NCI-H2081 treated with DMSO at 0.1 percent for 48 hours (cell line): ENCODE measurements at places on chromosomes 3 and 15.

DNA sequence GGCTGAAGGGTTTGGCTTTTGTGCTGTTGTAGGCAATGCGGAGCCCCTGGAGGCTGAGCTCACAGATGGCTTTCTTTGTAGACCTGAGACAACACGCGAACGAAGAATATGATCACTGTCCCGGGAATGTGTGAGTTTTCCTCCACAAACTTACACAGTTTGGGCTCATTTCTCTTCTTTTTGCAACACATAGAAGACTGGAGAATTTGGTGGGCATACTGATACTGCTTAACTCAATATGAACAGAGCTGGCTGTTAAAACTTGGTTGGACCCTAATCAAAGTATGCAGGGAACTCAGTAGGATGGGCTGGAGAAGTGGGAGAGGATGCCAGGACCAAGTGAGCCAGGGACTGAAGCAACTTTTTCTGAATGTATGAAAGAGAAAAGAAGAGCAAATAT lies 12.2 kb upstream of the RFC4 start:
- DNase-seq, result no peak

GRCh38 chr3:134430174-134430573 lies 55.6 kb downstream of the ANAPC13 start:
- DNase-seq, result no peak

- no peak for DNase-seq
These were observed 246.1 kb downstream of the NR2F2 start for GRCh38 chr15:96576596-96576995.

- DNase-seq, result no peak
These were observed 11.4 kb downstream of the CLK3 start for GRCh38 chr15:74626752-74627692.

DNA sequence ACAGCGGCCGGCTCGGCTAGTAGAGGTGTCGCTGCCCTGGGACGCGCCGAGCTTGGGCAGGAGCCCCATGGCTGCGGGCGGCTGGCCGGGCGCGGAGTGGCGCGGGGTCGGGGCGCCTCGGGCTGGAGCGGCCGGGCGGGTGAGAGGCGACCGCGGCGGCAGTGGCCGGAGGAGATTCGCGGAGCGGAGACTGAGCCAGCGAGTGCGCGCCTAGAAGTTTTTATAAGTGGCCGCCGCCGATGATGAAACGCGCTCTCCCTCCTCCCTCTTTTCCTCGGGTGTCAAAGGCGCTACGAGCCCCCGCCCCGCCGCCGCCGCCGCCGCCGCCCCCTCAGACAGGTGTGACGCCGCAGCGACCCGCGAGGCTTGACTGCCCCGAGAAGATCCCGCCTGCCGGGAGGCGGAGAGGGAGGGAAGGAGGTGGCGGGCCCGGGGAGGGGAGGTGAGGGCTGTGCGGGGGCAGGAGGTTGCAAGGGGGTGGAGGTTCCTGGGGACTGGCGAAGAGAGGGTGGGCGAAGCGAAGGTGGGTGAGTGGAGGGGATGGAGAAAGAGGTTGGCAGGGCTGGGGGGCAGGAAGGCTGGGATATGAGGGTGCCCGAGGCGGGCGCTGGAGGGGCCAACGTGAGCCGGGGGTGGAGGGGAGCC lies at the start of gene SLCO2A1:
Gene SLCO2A1 (minus strand): TSS at position 192 of the 645 bp plus-strand sequence. CDS start 123 bp downstream, at position 69.
- DNase-seq, result no peak

DNA sequence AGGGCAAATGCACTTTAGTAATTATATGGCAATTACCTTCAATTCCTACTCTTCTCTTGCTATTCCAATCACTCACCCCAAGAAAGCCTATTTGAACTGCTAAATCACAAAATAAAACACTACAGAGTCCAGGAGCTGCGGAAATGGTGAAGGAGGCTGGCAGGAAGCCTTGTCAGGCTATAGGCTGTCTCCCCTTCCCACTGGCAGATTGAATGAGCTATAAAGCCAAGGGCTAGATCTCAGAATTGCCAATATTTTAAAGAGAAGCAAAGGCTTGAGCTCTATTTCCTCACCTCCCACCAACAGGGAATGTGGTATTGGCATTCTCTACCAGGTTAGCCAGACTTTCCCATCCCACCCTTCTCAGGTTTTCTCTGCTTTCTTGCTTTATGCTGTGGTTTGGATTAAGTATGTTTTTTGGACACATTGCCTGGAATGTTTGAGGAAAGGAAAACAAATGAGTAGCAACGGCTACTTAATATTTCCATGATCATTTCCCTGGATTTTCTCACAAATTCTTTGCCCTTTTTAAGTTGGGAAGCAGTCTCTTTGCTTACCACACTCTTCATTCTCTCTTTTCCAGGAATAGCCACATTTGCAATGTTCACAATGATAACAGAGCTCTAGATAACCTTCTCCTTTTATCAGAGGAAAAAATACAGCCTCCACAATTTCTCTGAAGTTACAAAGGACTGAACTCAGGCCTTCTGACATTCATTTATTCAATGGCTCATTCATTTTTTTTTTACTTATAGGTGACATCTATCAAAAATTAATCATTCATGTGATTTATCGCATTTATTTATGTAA lies 1125.4 kb downstream of the ROBO1 start:
- DNase-seq, result no peak

- no peak for DNase-seq
These were observed 73.0 kb downstream of the OXNAD1 start for GRCh38 chr3:16337856-16338540.

DNA sequence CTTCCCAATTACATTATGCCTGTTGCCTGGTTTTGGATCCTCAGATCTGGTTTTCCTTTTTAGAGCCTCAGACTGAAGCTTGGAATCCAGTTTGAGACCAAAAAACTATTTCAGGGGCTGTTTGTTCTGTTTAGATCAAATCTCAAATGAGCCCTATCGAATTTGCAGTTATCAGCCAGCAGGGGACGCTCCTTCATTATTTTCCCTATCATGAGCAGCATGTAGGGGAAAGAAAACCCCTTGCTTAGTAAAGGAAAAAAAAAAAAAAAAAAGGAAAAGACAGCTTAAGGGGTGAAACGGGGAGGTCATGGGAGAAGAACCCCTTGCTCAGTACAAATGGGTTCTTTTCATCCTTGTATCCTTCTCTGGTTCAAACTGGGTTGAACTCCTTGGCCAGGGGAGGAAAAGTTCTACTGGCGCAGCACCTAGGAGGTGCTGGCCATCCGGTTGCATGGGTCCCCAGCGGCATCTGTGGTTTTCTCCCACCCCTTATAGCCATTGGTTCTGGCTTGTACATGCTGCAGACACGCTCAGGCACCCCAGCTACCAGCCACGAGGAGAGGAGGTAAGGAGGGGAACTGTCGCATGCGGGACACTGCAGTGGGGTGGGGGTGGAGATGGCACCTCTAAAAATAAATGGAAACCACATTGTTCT lies 1375.1 kb upstream of the ALCAM start:
- no peak for DNase-seq

DNA sequence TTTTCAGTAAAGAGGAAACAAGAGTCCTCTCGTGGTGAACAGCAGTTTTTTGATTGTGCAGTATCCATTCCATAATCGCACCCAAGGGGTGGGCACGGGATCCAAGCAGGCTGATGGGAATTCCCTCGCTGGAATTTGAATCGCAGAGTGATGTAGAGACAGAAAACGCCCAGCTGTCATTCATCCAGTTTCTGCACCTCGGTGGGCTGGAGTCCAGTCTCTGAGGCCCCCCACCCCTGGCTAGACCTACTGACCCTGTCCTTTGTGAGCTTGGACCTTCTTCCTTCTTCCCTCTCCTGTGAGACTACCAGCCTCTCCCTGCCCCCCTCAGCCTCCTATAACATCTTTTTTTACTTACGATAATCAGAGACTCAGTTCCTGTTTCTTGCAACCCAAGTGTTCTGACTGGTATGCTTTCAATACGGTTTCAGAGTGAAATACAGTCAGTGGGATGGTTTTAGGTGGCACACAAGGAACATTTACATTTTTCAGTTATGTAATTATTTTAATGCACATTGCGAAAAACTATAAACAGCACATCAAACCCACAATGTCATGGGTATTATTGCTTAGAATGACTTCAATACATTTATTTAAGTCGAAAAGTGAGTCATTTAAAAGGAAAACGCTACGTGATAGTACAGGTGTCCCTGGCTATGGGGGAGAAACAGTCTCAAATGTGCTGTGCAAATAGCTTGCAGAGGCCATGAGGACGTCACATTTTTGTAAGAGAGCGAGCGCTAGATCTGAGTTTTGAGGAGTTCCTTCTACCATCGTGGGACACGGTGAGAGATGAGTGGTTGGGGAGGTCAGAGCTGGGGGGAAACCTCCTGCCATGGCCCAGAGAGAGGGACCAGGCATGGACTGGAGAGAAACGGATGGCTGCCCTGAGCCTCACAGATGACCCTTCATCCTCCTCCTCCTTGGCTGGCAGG lies 37.5 kb upstream of the CHST2 start:
- no peak for DNase-seq

DNA sequence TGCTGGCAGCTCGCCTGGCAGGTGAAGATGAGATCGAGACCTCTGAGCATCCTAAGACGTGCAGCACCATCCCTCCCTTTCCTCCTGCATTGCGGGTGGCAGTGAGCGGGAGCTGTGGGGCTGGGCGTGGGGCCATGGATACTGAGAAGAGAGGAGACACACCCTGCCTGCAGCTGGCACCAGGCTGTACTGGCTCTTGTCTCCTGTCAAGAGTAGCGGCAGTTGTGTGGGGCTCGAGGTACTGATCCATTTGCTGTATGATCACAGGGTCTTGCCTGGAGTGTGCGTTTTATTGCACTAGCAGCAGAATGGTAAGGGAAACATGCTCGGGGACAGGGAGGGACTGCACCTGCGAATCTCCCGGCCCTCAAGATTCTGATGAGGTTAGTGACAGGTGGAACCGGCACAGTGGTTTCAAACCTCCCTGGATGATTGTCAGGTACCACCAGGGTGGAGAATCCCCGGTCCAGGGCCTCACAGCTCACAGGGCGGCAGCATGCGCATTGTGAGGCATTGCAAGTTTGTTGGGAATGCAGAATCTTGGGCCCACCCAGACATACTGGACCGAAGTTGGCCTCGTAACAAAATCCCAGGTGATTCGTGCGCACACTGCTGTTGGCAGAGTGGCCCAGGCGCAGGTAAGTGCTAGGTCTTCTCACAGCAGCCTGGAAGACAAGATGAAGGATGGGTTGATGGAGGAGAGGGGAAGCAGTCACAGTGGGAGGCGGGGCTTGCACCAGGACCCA lies 14.1 kb downstream of the SYNM start:
- no peak for DNase-seq

- no peak for DNase-seq
These were observed 22.2 kb downstream of the IFT57 start for GRCh38 chr3:108200024-108200423.

- DNase-seq, result no peak
These were observed 470.4 kb upstream of the ROBO1 start for GRCh38 chr3:80238152-80238551.

DNA sequence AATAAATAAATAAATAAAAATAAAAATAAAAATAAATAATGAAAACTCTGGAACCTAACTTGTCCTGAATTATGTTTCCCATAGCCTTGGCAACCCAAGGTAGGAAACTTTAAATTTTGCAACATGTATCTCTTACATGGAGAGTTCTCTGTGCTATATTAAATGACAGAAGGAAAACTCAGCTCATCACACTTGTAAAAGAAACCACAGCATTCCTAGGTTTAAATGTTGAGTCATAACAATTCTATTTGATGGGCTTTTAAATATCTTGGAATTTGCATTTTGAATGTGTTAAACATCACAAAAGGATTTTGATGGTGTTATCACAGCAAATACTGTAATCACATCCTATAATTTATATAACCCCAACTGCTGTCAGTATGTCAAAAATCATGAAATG lies 144.2 kb downstream of the LRTM1 start:
- DNase-seq, result no peak

GRCh38 chr3:16743276-16743675 lies 138.1 kb upstream of the DAZL start:
- DNase-seq, result no peak

GRCh38 chr3:16871915-16872842 lies 12.6 kb upstream of the PLCL2 start:
- DNase-seq, result no peak

DNA sequence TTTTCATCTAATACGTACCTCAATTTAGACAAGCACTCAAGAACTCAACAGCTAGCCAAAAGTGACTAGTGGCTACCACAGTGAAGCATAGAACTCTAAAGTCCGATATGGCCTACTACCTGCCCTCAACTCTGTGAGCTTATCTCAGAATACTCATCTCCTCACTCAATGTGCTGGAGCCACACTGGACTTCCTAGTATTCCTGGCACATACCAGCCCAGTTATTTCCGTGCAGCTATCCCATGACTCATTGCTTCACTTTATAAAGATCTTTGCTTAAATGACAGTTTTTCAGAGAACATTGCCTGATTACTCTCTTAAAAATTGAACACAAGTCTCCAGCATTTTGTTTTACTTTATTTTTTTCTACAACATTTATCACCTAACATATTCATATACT lies 524.7 kb downstream of the PYDC2 start:
- DNase-seq, result no peak

- DNase-seq, result no peak
These were observed 235.2 kb downstream of the GREM1 start for GRCh38 chr15:32952901-32953532.

GRCh38 chr15:58994906-58995453 lies 7.5 kb downstream of the RNF111 start:
- no peak for DNase-seq

DNA sequence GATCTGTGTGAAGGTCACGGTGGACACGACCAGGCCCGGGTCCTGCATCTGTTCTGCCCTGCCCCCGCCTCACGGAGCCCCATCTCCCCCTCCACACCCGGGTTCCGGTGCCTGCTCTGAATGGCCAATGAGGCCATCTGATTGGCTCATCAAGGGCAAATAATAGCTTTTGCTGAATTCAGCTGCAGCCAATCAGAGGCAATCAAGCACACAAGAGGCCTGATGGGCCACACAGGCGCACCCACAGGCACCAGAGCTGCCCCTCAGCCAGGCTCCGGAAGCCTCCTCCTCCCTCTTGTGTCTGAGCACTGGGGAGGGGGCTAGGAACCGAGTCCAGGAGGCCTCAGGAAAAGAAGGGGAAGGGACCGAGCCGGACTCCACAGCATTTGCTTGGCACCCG lies 49.5 kb downstream of the CACNA2D2 start:
- no peak for DNase-seq

DNA sequence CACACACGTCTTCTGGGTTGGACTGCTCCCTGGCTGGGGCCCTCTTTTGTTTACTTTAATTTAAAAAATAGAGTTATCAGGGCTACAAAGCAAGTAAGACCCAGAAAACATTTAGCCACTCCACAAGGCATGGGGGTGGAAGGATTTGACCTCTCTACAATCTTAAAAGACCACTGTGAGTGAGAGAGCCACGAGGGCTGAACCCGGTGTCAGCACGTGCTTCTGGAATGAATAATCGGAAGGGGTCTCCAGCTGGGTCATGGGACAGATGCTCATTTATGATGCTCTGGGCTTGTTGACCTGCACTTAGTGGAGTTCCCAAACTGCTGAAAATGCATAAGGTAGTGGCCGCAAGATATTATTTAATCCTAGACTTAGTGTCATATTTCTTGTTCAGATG lies 52.4 kb downstream of the EIF4E3 start:
- no peak for DNase-seq

- DNase-seq, result no peak
These were observed 28.2 kb downstream of the PIK3CB start for GRCh38 chr3:138806376-138807080.
